GM10248 (cell line): ENCODE measurements at places on chromosomes 1 and 21.

GRCh38 chr21:36322083-36322424 lies 2.1 kb downstream of the MORC3 start:
- DNase-seq = no peak

DNA sequence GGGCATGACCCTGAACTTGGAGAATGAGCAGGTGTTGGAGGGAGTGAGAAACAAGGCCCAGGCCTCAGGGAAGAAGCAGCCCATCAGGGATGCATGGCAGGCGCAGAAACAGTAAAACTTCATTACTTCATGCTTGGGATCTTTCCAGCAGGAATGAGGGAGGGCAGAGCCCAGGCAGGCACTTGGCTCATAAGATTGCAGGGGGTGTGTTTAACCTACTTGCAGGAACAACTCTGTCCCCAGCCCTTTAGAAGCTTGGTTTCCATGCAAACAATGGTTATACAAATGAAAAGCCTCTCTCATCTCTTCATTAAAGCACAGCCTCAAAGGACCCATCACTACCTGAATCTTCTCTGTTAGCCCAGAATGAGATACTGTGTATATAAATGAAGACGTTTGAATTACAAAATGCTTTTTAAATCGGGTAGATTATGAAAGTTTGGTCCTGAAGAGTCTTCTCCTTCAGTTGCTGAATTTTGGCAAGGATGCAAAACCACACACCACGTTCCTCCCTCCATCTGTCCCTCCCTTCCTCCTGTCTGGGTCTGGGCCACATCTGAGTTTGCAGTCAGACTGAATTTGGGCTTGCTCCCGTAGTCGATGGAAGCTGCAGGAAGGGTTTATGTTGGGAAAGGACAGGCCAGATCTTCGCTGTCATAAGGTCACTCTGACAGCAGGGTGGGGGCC lies 154.4 kb upstream of the KLHDC7A start:
- no peak for DNase-seq

DNA sequence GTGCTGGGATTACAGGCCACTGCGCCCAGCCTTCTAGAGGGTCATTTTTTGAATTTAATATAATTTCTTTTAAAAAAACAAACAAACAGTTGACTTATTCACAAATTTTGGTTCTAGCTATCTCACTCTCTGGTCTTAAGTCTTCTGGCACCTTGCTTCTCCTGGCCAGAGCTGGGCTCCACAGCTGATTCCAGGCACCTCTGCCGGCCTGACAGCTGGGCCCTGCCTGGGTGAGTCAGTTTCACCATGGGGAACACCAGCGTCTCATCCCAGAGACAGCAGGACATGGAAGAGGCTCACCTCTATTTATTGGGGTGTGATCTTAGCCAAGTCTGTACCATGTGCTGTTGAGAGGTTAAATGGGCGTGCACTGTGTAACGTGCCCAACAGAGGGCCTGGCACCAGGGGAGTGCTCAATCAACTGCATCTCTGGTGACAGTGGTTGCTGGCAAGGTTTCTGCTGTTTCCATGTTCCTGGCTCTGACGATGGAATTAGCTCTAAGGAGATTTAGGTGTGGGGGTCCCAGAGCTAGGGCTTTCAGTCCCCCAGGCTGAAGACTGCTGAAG lies 956 bp downstream of the CPLANE2 start:
- DNase-seq = peak; percentile 54

GRCh38 chr1:215749414-215749813 lies 182.3 kb downstream of the KCTD3 start:
- no peak for DNase-seq

GRCh38 chr1:12194666-12195216 lies 27.9 kb downstream of the TNFRSF1B start:
- no peak for DNase-seq
